ENCODE measurements at places on chromosomes 3 and 15.

DNA sequence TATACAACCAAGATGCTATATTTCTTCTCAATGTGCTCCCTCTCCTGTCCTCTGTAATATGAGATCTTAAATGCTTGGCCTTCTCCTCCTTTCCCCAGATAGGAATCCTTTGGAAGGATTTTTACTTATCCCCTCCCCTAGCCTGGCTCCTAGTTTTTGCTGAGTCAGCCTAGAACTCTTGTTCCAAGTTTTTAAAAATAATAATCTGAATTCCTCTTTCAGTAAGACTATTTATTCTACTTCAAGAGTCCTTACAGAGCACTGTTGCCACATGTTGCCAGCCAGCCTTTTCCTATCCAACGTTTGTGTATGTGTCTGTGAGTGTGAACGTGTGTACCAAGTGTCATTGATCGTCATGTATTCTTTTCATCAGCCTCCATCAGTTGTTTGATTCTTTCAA is 11.0 kb upstream of the KCNMB2 start:
- DNase-seq = no peak

- no peak for DNase-seq
Observed at GRCh38 chr15:93640411-93640962, 551.5 kb upstream of the RGMA start.

DNA sequence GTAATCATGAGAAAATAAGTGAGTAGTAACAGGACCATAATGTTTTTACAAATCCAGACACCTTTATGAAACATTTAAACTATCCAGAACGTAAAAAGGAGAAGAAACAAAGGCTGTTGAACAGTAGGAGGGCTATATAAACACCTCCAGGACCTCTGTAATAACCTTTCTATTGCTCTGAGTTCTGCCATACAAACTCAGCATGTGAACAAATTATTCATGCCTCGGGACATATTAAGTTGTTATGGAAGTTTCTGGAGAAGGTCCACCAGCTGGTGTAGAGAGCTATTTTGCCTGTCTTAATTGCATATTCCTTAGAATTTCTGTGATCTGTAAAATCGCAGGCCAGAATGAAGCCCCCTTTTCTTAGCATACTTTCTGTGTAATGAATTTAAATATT is 256.3 kb downstream of the UBE2E2 start:
- no peak for DNase-seq

GRCh38 chr3:25897019-25897418 is 107.1 kb downstream of the OXSM start:
- peak; percentile 25 for DNase-seq

- DNase-seq = no peak
Observed at GRCh38 chr3:141930801-141931200, 54.4 kb downstream of the ATP1B3 start.
